Motor neuron (in vitro differentiated cells): ENCODE measurements at places on chromosomes 16 and 17.

DNA sequence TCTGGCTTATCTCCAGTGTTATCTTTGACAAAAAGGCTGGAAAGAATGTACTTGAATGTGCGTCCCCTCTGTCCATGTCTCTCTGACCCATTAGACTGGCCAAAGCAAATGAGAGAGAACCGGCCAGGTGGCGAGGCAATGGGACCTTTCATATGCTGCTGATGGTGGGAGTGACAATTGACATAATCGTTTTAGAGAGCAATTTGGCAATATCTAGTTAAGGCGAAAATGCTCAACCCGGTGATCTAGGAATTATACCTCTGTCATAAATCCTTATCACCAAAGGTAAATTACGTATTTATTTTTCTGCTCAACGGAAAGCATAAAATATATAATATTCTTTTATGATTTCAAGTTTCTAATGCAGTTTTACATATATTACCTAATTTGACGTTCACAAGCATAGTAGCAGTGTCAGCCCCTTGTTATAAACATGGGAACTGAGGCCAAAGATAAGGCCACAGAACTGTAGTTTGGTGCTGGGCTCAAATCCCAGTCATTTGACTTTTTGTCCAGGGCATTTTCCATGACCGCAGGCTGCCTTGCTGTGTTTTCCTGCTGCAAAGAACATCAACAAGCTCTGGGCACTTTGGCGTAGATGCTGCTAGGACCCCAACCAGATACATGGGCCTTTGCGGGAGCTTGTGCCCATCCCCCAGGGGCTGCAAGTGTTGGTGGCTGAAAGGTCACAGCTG lies 14.7 kb upstream of the SDK2 start:
- no peak for ATAC-seq

DNA sequence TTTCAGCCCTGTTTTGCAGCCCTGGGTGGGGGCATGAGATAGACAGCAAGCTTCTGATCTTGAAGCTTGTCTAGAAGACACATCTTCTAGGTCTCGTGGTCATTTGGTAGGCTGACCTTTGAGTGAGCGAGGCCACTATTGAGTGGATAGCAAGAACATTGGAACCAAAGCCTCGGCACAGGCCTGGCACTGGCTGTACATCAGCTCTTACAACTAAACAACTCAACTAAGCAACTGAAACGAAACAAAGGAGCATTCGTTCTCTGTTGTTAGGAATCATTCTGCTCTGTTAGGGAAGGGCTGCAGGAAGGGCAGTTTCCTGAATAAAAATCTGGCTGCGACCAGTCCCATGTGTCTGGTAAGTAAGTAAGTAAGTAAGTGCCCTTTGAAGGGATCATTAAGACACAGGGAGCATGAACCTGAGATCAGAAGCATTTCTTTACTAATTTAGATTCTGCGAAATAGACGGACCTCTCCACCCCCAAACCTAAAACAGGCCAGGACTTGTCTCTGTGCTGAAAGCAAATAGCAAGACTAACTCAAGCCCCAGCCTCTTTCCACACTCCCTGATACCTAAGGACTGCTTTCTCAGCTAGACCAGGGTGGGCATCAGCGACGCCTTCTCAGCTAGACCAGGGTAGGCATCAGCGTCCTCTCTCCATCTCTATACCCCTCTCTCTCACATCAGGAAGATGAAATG lies 22.7 kb downstream of the CYB561 start:
- ATAC-seq = no peak

GRCh38 chr17:77577491-77577890 lies 381.0 kb upstream of the TNRC6C start:
- ATAC-seq = no peak

DNA sequence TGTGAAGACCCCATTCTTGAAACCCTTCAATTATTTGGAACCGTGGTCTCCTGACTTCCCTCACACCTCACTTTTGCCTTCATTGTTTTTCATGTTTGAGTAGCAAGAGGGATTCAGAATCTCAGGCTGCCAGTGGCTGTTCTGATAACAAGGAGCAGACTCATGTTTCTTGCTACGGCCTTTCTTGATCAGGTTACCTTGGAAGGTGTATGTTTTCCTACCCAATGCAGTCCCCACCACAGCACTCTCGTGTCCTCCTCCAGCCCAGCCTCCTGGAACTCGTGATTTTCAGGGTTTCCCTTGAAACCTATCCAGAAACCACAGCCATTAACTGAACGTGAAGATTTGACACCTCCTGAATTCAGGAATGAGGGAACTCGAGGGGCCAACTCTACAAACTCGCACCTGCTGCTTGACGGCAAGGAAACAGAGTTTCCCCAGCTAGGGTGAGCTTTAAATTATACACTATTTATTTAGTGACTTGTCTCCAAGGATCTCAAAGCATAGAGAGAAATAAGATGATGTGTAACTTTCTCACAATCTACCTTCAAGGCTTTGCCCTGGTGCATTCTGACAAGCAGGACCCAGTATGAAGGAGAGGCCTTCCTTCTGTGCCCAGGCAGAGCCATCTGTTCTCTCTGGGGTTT lies 1.6 kb downstream of the ZFHX3 start:
- no peak for ATAC-seq

DNA sequence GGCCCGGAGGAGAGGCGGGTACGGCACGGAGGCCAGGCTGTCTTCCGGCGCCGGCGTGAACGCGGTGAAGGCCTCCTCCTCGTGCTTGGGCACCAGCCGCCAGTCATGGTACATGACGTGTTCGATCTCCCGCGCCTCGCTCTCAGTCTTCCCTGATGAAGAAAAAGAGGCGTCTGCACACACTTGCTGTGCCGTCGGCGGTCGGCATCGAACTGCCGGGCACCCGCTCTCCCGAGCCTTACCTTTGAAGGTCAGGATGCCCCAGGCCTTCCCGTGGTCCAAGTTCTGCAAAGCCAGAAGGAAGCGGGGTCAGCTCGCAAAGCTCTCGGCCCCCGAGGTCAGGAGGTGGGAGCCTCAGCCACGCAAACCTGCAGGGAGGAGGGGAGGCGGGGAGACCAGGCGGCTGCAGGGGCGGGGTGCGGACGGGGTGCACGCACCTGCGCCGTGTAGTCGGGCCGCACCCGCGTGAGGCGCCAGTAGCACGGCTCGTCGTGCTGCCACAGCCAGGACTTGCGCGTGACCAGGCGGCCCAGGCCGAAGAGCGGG lies at the start of gene EME2:
Gene EME2, plus strand, starts transcription at position 449 of the 546 bp plus-strand sequence. CDS start 418 bp downstream, outside the sequence.
- peak; percentile 8 for ATAC-seq

GRCh38 chr17:7208754-7209460 lies 10.7 kb downstream of the DLG4 start:
- ATAC-seq = no peak

DNA sequence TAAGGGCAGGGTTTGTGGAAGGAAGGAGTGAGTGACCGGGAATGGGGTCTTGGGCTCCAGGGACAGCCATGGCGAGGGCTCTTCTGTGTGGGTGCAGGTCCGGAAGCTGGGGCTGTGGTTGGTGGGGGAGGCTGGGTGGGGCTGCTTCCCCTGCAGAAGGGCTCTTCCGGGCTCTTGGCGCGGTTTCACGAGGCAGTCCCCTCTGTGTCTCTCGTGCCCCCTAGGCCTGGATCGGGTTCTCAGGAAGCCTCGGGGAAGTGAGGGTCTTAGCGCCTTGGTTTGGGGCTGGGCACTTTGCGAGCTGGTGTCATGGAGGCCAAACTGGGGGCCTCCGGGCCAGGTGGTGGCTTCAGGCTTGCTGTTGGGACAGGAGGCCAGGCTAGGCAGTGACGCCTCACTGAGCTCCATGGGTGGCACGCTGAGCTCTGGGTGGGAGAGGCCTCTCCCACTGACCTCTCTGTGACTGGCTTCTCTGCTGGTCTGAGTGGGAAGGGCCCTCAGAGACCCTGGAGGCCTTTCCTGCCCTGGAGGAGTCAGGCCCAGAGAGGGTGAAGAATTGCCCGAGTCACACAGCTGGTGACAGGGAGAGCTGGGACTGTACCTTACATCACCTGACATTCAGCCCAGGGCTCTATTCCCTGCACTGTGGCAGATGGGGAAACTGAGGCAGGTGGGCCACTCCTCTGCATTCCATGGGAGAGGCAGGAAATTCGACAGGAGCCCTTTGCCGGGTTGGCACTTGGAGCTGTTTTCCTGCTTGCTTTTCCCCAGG lies 8.2 kb downstream of the ADCY7 start:
- ATAC-seq = no peak

DNA sequence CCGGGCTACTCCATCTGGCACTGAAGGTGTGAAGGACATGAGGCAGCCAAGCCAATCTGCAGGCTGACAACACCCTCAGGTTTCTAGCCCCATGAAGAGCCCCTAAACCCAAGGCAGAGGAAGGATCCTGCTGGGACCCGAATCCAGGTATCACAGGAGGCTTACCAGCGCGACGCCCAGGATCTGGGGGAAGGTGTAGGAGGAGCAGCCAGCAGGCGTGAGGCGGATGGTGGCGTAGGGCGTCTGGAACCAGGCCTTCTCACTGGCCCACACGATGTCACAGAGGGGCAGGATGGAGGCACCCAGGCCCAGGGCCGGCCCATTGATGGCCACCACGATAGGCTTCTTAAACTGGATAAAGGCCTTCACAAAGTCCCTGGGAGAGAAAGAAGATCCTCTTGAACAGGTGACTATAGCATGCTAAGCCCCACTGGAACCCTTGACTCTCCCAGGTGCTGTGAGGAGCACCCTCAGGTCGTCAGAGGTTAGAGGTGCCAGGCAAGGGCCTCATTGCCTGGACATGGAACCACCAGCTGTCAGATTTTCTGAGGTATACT lies 71.7 kb downstream of the DYNLRB2 start:
- ATAC-seq = no peak

- peak; percentile 54 for ATAC-seq
Measured at GRCh38 chr16:76278980-76279379, 1.8 kb downstream of the CNTNAP4 start.

DNA sequence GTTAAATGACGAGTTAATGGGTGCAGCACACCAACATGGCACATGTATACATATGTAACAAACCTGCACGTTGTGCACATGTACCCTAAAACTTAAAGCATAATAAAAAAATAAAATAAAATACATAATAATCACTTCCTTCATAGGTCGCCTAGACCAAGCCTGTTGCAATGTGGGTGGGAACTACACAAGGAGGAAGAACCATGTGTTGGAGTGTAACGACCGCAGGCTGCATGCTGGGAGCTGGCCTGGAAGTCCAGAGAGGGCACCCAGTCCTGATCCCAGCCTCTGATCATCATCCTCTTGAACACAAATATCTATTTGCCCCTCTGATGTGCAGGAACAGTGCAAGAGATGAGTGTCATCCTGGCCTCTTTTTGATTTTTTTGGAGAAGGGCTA lies 224.7 kb upstream of the ASIC2 start:
- ATAC-seq = no peak

GRCh38 chr17:42999003-42999525 lies 845 bp downstream of the RPL27 start:
- ATAC-seq = no peak

DNA sequence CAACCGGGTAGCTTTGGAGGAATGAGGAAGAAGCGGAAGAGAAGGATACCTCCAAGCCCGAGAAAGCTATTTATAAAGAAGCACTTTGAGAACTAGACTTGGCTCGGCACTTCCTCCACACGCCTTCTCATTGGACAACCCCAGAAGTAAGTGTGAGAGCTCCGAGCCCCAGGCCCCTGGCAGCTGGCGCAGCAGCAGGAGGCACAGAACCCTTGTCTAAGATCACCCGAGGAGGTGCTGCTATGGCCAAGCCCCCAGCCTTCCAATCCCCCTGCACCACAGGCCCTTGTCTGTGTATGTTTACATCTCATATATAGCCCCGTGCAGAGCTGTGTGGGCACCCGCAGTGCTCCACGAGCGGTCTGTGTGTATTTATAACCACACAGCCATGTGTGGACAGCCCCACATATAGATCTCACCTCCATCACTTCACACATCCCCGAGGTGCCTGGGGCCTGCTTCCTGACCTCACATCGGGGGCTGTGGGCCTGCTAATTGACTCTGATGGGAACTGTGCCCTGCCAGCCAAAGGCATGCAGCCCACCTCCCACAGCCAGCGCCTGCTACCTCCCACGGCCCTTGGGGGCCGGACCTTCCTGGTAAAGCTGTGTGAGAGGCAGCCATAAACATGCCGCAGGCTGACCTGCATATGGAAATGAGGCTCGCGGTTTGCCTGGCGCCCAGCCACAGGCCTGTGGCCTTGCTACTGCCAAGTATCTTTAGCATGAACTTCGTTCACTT lies 96.1 kb downstream of the C17orf67 start:
- no peak for ATAC-seq

DNA sequence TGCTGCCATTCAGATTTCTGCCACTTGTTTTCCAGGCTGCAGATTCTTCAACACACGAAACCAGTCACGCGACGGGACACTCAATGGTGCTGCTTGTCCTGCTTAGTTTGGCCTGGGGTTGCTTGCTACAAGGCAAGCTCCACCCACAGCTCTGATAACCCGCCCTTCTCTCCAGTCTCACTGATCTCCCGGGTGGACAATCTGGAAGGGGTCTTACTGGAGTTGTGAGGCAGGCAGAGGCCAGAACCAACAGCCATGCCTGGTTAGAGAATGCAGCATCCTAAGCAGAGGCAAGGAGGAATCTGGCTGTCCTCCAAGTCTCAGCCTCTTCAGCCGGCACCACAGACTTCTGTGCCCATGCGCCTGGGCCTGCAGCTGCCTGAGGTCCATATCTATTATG lies 119.1 kb downstream of the KCNJ12 start:
- ATAC-seq = no peak

- ATAC-seq = no peak
Measured at GRCh38 chr17:19812407-19812806, 55.3 kb downstream of the ULK2 start.

DNA sequence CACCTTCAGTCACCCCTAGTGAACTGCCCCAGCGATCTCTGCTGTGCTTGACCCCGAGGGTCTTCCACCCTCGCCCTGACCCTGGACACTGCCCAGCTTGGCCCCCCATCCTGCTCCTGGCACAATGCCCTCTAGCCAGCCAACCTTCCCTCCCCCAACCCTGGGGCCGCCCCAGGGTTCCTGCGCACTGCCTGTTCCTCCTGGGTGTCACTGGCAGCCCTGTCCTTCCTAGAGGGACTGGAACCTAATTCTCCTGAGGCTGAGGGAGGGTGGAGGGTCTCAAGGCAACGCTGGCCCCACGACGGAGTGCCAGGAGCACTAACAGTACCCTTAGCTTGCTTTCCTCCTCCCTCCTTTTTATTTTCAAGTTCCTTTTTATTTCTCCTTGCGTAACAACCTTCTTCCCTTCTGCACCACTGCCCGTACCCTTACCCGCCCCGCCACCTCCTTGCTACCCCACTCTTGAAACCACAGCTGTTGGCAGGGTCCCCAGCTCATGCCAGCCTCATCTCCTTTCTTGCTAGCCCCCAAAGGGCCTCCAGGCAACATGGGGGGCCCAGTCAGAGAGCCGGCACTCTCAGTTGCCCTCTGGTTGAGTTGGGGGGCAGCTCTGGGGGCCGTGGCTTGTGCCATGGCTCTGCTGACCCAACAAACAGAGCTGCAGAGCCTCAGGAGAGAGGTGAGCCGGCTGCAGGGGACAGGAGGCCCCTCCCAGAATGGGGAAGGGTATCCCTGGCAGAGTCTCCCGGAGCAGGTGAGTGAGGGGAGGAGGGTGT lies at the start of gene TNFSF13:
Gene TNFSF13, plus strand, starts transcription at position 207 of the 776 bp plus-strand sequence. Its CDS starts 290 bp downstream, at position 497.
- ATAC-seq = no peak

GRCh38 chr16:29114574-29114973 lies 129.7 kb downstream of the LAT start:
- ATAC-seq = no peak
